Sciatic nerve (tissue), 2 donors: ENCODE measurements at places on chromosomes 2 and 18.

DNA sequence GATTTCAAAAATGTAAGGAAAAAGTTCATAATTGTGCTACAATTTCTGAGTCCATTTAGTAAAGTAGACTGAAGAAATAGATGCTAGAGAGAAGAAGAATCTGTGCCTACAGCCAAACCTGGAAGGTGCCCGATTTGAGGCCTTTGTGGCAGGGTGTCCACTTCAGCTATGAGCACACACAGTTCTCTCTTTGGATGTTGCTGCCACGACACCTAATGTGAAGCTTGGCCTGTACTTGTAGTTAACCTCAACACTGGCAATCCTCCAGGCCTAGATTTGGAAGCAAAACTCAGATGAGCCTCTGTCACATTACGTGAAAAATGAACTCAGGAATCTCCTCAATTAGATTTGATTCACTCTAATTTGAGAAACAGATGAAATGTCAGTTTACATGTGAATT lies 90.1 kb upstream of the LRP1B start:
- no peak for DNase-seq

- DNase-seq: no peak
Measured at GRCh38 chr2:171882089-171882769, 11.8 kb downstream of the SLC25A12 start.

DNA sequence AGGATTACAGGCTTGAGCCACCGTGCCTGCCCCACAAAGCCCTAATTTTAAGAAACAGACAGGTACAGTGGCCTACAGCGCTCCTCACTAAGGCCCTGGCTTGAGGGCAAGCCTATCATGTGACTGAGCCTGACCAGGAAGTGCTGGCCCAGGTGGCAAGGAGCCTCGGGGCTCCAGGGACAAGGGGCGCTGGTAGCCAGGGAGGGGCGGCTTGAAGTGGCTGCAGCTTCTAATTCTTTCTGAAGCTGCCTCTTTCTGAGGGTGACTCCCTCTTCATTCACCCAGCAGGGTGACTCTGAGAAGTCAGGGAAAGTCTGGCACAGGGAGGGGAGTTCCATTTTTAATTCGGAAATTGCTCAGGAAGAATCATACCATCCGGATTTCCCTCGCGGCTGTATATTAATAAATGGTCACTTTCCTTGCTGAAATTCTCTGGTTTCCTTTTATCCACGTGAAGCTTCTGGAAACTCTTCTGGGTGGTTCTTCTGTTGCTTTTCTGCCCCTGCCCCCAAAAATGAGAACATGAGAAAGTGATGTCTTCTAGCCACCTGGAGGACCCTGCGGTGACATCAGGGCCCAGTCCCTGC lies 115.7 kb downstream of the FAM210A start:
- DNase-seq: no peak

DNA sequence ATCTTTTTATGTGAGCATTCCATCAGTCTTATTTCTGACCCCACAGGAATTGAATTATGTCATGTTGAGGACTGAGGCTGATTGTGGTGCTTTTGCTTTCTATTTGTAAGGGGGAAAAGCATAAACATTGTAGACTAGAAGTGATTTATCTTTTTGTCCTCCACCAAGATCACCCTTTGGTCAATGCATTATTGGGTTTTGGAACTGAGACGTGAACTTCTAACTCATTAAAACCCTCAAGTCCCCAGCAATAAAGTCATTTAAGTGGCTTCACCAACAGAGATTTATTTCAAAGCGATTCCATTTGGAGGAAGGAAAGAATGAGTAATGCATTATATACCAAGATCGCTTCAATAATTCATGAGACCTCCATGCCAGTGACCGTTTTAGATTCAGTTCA lies 75.5 kb upstream of the TXNDC2 start:
- DNase-seq: no peak
